Lung (tissue), 17 donors: ENCODE measurements at places on chromosomes 6 and 20. TPM values are rescaled to one million over a fixed set of nuclear protein-coding genes. Genes with fewer than 3 reads are reported as not detected.
A peak's percentile ranks its signal among the peaks of the same experiment; 100 is the strongest.

IL17F gene
- total RNA-seq = not detected

DNA sequence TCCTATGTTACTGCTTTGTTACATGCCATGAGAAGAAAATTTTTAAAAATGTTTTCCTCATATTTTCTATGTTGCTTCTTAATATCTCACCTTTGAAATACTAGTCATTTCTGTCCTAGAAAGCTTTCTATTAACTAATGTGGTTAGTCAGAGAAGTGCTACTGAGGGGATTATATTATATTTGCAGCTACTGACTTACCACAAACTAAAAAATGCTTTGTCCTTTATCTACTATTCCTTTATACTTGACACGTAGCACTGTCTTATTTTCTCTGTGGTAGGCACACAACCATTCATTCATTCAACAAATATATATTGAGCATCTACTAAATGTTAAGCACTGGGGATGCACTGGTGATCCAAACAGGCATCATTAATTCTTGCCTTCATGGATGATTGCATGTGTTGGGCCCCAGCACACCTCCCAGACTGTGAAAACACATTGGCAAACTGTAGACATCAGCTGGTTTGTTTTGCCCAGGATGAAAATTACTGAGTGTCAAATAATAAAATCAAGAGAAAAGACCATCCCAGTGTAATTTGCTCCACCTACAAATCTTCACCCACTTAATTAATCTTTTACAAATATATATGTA, 10.7 kb upstream of the MLIP start:
- no peaks in the 10 kb centered on the region for H3K27me3 ChIP-seq
- H3K36me3 ChIP-seq = no peaks in the 10 kb centered on the region
- no peak for DNase-seq
- no peak overlapping the region for H3K4me3 ChIP-seq

GRCh38 chr6:21150667-21151066, 442.9 kb upstream of the SOX4 start:
- no peak overlapping the region for H3K4me3 ChIP-seq
- no peaks in the 10 kb centered on the region for H3K4me1 ChIP-seq
- H3K36me3 ChIP-seq = no peaks in the 10 kb centered on the region
- H3K27me3 ChIP-seq = no peaks in the 10 kb centered on the region

PRICKLE4 gene
- 6.9 TPM for total RNA-seq

DNA sequence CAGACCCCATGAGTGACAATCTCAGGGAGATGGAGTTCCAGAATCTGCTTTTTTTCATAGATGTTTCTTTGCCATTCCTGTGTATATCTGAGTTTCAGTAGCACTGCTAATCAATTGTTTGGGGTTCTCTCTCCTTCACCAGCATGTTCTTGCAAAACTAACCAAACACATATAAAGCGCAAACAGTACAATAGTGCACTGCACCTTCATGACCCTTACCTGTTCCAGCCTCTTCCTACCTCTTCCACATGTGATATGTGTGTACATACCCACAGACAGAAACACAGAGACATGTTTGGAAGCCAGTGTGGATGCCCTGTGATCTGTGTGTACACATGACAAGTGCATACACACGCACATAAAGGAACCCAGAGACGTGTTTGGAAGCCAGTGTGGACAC, 1.8 kb upstream of the CEP43 start:
- DNase-seq = no peak
- no peak overlapping the region for H3K27ac ChIP-seq
- H3K4me3 ChIP-seq = no peak overlapping the region
- peaks cover 8% of the 10 kb centered on the region for H3K4me1 ChIP-seq

DNA sequence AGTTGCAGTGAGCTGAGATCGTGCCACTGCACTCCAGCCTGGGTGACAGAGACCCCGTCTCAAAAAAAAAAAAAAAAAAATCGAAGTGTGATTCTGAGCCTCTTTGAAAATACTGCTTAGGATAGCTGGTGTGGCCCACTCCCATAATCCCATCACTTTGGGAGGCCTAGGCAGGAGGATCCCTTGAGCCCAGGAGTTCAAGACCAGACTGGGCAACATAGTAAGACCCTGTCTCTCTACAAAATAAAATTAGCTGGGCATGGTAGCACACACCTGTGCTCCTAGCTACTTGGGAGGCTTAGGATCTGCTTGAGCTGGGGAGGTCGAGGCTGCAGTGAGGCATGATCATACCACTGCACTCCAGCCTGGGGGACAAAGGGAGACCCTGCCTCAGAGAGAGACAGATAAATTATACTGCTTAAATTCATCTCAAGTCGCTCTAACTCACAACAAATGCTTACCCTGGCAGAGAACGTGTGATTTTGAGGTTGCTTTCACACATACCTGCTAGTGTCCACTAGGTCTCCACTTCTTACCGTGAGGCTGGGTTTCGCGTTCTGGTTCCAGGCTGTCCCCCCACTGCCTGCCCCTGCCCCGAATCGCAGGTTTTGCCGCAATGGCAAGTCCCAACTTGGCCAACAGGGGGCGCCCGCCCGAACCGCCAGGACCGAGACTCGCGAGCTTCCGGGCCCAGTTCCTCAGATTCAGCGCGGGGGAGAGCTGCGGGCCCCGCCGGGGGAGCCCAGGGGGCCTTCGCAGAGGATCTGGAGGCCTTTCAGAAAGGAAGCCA, 12.3 kb upstream of the TMC2 start:
- H3K27me3 ChIP-seq = no peaks in the 10 kb centered on the region
- peaks cover 6% of the 10 kb centered on the region for H3K4me1 ChIP-seq
- peak overlapping the region; percentile 93 for H3K27ac ChIP-seq
- peak overlapping the region; percentile 68 for H3K4me3 ChIP-seq
- peak; percentile 91 for DNase-seq

DNA sequence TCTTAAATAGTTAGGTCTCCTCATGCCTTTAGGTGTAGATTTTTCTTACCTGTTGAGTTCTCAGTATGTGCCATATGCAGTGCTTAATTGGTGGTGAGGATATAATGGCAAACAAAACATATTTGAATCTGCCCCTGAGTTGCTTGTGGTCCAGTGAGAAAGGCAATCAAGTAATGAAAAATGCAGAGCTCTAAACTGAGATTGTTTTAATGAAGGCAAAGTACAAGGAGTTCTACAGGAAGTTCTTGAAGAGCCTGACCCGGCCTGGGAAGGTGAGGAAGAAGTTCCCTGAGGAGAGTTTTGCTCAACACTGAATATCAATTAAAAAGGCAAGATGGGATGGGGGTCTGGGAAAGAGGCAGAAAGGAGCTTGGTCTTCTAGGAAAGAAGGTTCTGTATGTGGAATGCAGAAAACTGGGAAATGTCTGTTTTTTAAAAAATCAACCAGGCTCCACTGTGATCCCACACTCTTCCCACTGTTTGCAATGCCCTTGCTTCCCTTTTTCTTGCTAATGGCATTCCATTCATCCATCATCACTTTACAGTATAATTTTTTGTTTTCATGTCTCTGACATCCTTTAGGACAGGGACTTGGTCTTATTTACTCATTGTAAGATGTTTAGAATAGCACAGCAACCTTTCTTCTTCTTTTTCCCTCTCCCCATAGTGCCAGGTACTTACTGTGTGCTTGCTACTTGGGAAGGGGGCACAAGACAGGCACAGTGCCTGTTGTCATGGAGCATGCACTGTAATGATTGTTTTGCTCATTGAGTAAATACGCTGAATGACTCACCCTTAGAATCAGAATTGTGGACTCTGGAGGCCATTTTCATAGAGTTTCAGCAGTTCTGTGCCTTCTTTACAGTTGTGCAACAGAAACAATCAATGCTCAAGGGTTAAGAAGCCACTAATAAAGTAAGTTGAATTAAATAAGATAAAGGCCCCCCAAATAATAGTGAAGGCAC, 64.3 kb downstream of the ANKS1A start:
- no peaks in the 10 kb centered on the region for H3K36me3 ChIP-seq
- peaks cover under 1% of the 10 kb centered on the region for H3K4me1 ChIP-seq
- DNase-seq = peak; percentile 19
- no peak overlapping the region for H3K4me3 ChIP-seq
- H3K27ac ChIP-seq = peak overlapping the region; percentile 1

TMX4 gene
- total RNA-seq = 27.4 TPM

GRCh38 chr6:36633915-36634314, 39.8 kb downstream of the SRSF3 start:
- H3K27ac ChIP-seq = peak overlapping the region; percentile 14
- no peak overlapping the region for H3K4me3 ChIP-seq
- H3K4me1 ChIP-seq = peaks cover 3% of the 10 kb centered on the region
- no peaks in the 10 kb centered on the region for H3K27me3 ChIP-seq

DNA sequence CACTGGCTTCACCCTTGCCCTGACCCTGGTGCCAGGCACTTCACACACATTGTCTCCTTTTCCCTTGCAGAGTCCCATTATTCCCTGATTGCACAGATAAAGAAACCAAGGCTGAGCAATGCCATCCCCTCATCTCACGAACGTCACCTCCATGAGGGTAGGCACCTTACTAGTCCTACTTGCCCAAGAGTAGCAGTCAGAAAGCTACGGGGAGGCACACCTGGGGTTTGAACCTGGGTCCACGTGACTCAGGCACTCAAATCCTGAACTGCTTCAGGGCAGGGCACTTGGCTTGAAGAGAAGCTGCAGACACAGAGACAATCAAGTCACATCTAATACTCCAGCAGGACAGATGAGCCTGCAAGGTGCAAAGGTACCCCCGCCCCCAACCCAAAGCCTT, 1.9 kb downstream of the BCAS1 start:
- DNase-seq = no peak
- H3K4me3 ChIP-seq = no peak overlapping the region
- no peaks in the 10 kb centered on the region for H3K27me3 ChIP-seq
- no peak overlapping the region for H3K27ac ChIP-seq
- no peaks in the 10 kb centered on the region for H3K36me3 ChIP-seq

- H3K4me1 ChIP-seq = no peaks in the 10 kb centered on the region
- H3K27me3 ChIP-seq = no peaks in the 10 kb centered on the region
- peaks cover 30% of the 10 kb centered on the region for H3K36me3 ChIP-seq
- no peak for DNase-seq
- H3K27ac ChIP-seq = no peak overlapping the region
Observed at GRCh38 chr20:3583765-3584164, 79.4 kb downstream of the GFRA4 start.

- no peak for DNase-seq
- H3K27ac ChIP-seq = no peak overlapping the region
- no peaks in the 10 kb centered on the region for H3K27me3 ChIP-seq
- no peaks in the 10 kb centered on the region for H3K36me3 ChIP-seq
Observed at GRCh38 chr6:163010145-163010544, 282.4 kb downstream of the PACRG start.

DNA sequence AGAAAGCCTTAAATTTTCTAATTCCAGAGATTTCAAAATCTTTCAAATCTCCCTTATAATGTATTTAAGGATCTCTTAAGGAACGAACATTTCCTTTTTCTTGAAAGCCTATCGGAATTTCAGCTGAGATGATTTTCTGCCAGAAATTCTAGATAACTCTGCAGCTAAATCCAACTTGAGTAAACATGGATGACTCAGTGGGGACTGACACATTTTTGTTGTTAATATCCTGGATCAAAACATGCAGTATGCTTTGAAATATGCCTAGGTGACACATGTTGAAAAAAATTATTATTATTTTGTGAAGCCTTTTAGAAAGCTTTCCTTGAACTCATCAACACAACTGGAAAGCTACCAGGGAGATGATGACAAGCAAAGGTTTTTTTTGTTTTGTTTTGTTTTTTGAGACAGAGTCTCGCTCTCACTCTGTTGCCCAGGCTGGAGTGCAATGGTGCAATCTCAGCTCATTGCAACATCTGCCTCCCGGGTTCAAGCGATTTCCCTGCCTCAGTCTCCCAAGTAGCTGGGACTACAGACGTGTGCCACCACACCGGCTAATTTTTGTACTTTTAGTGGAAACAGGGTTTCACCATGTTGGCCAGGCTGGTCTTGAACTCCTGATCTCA, 140.1 kb upstream of the SNX9 start:
- H3K4me3 ChIP-seq = no peak overlapping the region
- H3K27ac ChIP-seq = no peak overlapping the region
- peaks cover 10% of the 10 kb centered on the region for H3K4me1 ChIP-seq

DNA sequence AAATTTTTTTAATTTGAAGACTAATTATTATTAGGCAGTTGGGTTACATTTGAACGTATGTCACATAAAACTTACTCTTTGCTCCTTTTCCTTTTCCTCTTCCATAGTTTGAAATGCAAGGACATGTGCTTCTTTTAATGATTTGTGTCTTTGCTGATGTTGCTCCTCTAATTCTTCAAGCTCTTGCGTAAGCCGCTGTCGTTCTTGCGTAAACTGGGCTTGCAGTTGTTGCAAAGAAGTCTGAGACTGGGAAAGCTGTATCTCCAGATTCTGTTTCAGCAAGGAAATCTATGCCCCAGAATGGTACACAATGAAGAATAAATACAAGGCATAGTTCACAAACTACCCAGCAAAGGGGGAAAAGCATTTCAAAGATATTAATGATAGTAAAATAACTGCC, 45.1 kb upstream of the MCM9 start:
- peak; percentile 61 for DNase-seq
- no peak overlapping the region for H3K27ac ChIP-seq
- no peaks in the 10 kb centered on the region for H3K36me3 ChIP-seq
- no peaks in the 10 kb centered on the region for H3K27me3 ChIP-seq

- no peaks in the 10 kb centered on the region for H3K27me3 ChIP-seq
- no peak overlapping the region for H3K4me3 ChIP-seq
- H3K27ac ChIP-seq = no peak overlapping the region
- no peaks in the 10 kb centered on the region for H3K4me1 ChIP-seq
- peak; percentile 50 for DNase-seq
- H3K36me3 ChIP-seq = no peaks in the 10 kb centered on the region
Observed at GRCh38 chr6:54717849-54718455, 128.6 kb upstream of the FAM83B start.

- no peaks in the 10 kb centered on the region for H3K4me1 ChIP-seq
- no peaks in the 10 kb centered on the region for H3K36me3 ChIP-seq
- no peak overlapping the region for H3K4me3 ChIP-seq
- no peak overlapping the region for H3K27ac ChIP-seq
Observed at GRCh38 chr6:84867521-84867920, 103.1 kb upstream of the TBX18 start.

- no peak overlapping the region for H3K27ac ChIP-seq
- no peak overlapping the region for H3K4me3 ChIP-seq
- H3K36me3 ChIP-seq = no peaks in the 10 kb centered on the region
- peaks cover 6% of the 10 kb centered on the region for H3K4me1 ChIP-seq
- no peak for DNase-seq
Observed at GRCh38 chr6:3426091-3426926, 30.5 kb downstream of the SLC22A23 start.

EGFL8 gene
- 9.6 TPM for total RNA-seq

SLC52A3 gene
- 2.7 TPM for total RNA-seq

DNA sequence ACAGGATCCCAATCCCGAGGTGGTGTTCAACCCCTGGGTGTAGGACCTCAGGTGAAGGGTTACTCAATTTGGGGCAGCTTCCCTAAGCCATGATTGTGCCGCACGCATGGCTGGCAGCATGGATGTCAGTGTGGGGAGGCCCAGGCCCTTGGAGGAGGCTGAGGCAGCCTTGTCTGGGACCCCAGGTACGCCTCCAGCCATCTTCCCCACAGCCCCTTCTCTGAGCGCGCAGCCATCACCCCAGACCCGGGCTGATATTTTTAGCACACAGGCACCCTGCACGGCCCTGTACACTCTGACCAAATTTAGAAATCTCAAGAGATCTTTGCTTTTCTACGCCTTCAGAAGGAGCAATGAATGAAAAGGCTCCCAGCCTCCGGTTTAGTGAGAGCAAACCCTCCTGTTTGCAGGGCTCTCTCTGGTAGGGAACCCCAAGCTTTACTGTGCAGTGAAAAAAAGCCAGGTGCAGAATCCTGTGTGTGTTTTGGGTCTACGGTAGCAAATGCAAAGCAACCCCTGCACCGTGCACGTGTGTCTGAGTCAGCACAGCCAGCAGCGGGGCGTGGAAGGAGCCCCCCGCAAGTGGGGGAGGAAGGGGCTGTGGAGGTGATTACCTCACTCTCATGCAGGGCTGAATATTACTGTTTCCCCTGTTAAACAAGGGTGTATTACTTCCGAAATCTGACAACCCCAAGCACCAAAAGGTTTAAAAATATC, 44.3 kb downstream of the CTCFL start:
- H3K4me3 ChIP-seq = no peak overlapping the region
- no peaks in the 10 kb centered on the region for H3K36me3 ChIP-seq
- H3K27ac ChIP-seq = no peak overlapping the region
- no peaks in the 10 kb centered on the region for H3K27me3 ChIP-seq
- DNase-seq = no peak
- no peaks in the 10 kb centered on the region for H3K4me1 ChIP-seq
